Cerebellar cortex (tissue), 1 donor: ENCODE measurements at places on chromosomes 5 and 9.

DNA sequence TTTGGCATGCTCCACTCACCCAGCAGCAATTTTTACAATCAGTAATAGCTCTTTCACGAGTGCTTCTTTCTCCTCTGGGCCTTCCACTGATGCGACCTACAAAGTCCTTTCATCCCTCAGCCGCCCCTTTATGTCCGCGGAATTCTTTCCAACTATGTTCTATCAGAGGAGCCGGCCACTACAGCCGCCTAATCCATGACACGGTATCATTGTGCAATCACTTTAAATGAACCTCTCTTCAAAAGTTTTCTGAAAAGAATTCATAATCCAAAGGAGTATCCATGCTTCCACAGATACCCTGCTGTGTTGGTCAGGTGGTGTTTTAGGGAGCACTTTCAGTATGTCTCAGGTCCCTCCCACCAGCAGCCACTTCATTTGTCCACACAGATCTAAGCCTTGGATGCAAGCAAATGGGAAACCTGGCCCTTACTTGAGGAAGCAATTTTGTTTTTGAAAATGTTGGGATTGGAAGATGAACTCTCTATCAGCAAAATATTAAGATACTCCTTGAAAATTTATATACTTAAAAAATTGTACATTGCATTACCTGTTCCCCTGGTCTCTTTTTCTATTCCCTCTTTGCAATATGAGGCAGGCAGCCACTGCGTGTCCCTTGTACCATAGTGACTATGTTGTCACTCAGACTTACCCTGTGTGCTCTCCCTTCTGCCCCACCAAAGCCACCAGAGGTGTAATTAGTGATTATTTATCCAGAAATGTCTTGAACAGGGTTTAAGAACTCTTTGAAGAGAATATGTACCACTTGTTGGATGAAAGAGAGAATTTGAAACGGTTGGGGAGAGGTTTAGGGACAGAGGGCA is 12.9 kb upstream of the MEF2C start:
- no peak for DNase-seq

DNA sequence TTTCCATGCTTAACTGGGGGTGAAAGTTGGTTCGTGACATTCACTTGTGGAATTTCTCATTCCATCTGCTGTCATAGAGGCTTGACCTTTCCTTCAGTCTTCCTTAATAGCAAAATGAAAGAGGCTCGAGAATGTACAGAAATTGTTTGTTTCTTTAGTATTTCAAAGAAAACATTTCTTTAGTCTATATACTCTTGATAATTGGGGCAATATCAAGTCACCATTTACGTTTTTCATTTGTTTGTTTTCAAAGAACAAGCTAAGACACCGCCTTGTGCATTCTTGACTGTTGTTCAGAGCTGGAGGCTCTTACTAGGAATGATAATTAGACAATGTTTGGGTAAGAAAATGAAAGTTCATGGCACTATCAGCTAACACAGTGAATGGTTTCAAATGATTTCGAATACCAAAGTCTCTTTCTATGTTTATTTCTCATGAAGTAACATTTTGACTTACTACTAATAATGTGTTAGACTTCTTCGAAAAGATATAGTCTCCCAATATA is 835.4 kb downstream of the SEMA5A start:
- DNase-seq: no peak

DNA sequence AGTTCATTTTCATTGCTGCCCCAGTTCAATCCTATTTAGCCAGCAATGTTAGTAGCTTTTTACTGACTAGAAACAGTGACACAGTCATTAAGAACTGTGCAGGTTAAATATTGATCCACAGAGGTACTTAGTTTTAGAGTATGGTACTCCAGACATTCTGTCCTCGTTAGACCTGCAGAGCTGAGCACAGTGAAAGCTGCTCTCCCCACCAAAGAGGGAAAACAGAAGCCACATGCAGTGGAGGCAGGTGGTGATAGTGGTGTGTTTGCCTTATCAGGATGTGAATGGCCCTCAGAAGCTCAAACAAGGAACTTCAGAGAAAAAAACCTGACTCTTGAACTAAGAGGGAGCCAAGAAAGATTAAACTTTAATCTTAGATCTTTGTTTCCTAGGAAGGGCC is 75.5 kb downstream of the UNC13B start:
- DNase-seq: no peak

DNA sequence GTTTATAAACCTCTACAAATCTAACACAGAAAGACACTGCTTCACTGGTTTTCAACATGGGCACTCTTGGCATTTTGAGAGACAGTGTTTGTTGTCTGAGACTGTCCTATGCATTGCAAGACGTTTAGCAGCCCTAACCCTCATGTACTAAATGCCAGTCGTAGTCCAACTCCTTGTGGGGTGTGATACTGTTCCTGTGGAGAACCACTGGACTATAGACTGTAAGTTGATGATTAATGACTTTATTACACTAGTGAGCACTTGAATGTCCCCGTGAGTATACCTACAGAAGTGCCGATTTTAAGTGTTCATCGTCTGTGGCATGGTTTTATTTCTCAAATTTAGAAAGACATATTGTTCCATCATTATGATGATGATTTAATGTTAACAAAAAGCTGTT is 46.2 kb downstream of the RECK start:
- DNase-seq: no peak

DNA sequence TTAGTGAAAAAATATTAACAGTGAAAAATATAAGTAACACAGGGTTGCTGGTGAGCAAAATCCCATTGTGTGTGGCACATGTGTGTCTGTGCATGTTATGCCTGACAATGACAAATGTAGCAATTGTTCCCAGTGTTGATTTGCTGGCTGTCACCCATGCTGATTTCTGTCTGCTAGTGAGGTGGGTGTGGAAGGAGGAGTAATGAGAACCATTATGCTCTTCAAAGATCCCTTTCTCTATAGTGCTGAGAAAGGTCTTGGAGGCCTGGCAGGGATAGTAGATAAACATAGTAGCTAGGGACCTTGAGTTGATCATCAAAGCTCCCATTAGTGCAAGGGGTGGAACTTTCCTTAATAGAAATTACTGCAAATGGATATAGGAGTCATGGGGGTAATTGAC is 152.5 kb upstream of the CLINT1 start:
- DNase-seq: no peak

DNA sequence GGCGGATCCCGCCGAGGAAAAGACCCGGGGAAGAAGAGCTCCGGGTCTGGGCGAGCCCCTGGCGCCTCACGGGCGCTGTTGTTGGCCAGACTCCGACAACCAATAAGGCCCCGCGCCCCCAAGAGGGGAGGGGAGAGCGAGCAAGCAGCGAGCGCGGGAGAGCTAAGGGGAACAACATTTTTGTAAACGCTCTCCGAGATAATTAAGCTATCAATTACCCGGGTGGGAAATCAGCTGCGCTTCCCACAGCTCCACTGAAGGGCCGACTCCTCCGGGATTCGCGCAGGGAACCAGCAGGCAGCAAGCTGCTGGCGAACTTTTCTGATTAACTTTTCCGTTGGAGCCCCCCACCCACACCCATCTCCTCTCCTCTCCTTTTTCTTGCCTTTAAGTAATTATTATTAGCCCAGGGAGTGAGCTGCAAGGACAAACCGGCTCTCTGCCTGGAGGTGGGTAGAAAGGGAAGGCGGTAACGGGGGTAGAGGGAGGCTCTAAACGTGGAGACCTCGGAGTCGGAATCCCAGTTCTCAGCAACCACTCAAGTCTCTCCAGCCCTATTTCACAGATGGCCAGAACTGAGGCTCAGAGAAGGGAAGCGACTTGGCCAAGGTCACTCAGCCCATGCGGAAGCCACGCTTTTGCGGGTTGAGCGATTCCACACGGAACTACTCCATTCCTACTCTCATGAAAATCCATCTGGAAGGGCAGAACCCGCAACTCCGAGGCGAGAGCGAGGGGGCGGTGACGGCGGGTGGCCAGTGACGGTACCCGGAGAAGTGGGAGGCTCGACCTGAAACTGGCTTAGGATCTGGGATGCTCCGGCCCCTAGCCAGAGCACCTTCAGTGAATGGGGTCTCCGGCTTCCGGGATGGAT is 1.3 kb downstream of the ASTN2 start:
- DNase-seq: no peak

DNA sequence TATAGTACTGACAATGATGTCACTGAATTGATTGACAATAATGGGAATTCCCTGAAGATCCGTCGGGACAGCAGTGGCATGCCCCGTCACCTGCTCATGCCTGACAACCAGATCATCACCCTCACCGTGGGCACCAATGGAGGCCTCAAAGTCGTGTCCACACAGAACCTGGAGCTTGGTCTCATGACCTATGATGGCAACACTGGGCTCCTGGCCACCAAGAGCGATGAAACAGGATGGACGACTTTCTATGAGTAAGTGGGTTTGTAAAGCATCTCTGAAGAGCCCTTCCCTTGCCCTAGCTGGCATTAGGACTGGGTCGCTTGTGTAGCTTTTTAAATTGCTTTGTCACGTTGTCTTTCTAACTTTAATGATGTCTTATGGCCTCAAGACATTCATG is 72.7 kb upstream of the WWC1 start:
- no peak for DNase-seq

DNA sequence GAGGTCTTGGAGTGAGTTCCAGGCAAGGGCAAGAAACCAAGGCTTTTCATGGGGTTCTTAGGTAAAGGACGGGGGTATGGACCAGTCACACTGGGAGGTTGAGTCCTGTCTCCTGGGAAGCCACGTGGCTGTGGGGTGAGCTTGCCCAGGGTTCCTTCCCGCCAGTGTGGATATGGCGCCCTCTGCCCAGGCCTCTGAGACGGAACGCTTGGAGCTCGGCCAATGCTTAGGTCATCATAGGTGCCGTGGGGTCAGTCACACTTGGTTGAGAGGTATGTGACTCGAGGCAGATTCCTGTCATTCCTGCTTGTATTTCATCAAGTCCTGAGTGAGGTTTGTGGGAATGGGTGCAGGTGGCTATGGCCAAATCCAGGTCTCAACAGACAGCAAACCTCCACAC is 46.2 kb downstream of the TENT4A start:
- no peak for DNase-seq

DNA sequence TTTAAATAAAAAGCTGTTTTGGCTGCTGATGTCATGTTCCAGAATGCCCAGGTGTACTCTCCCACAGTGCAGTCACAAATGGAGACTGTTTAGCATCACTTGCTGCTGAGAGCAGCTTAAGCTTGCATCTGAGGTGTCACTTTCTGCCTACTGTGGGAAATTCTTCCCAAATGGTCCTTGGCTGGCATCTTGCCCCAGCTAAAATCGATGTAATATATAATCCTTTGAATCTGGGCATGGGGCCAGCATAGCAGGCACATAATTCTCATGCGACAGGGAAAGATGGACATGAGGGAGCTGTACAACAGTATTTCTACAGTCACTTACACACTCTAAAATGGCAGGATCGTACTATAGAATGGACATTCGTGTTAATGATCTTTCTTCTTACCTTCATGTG is 144.3 kb downstream of the MACIR start:
- no peak for DNase-seq

DNA sequence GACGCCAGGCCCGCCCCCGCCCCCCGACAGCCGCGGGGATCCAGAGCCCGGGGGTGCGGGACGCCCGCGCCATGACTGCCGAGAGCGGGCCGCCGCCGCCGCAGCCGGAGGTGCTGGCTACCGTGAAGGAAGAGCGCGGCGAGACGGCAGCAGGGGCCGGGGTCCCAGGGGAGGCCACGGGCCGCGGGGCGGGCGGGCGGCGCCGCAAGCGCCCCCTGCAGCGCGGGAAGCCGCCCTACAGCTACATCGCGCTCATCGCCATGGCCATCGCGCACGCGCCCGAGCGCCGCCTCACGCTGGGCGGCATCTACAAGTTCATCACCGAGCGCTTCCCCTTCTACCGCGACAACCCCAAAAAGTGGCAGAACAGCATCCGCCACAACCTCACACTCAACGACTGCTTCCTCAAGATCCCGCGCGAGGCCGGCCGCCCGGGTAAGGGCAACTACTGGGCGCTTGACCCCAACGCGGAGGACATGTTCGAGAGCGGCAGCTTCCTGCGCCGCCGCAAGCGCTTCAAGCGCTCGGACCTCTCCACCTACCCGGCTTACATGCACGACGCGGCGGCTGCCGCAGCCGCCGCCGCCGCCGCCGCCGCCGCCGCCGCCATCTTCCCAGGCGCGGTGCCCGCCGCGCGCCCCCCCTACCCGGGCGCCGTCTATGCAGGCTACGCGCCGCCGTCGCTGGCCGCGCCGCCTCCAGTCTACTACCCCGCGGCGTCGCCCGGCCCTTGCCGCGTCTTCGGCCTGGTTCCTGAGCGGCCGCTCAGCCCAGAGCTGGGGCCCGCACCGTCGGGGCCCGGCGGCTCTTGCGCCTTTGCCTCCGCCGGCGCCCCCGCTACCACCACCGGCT is 1.0 kb downstream of the FOXE1 start:
- DNase-seq: no peak

DNA sequence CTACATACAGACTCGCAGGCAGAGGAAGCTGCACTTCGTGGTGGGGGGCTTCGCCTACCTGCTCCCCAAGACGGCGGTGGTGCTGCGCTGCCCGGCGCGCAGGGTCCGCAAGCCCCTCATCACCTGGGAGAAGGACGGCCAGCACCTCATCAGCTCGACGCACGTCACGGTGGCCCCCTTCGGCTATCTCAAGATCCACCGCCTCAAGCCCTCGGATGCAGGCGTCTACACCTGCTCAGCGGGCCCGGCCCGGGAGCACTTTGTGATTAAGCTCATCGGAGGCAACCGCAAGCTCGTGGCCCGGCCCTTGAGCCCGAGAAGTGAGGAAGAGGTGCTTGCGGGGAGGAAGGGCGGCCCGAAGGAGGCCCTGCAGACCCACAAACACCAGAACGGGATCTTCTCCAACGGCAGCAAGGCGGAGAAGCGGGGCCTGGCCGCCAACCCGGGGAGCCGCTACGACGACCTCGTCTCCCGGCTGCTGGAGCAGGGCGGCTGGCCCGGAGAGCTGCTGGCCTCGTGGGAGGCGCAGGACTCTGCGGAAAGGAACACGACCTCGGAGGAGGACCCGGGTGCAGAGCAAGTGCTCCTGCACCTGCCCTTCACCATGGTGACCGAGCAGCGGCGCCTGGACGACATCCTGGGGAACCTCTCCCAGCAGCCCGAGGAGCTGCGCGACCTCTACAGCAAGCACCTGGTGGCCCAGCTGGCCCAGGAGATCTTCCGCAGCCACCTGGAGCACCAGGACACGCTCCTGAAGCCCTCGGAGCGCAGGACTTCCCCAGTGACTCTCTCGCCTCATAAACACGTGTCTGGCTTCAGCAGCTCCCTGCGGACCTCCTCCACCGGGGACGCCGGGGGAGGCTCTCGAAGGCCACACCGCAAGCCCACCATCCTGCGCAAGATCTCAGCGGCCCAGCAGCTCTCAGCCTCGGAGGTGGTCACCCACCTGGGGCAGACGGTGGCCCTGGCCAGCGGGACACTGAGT is 255.9 kb downstream of the SAXO1 start:
- DNase-seq: no peak

DNA sequence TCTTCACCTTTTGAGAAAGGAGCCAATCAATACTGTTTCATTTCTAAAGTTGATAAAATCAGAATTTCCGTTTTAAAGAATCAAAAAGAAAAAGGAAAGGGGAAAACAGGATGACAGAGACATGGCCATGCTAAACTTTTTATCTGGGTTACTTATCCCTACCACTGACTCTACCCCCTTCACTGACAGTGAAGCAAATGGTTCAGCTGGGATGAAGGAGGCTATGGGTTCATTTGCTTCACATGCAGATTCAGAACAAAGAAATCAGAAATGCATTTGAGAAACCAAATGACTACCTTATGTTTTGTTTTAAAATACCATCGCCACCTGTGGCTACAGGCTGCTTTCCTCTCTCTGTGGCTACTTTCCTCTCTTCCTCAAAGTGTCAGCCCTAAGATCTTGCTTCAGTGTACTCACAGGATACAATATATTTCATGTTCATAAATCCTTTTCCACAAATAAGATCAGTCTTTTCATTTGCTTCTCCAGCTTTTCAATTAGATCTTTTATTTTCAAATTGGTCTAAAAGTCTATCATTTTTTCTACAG is 53.3 kb downstream of the LPAR1 start:
- no peak for DNase-seq

GRCh38 chr5:69138766-69139165 is 28.2 kb upstream of the CCNB1 start:
- no peak for DNase-seq
